MCF 10A (cell line): ENCODE measurements at places on chromosomes 1 and 21. TPM values are rescaled to one million over a fixed set of nuclear protein-coding genes. Genes with fewer than 3 reads are reported as not detected.

The GNAT2 gene
- total RNA-seq, result not detected in 2 replicates

GRCh38 chr1:59485949-59486348, 189.1 kb downstream of the FGGY start:
- DNase-seq, result peak; percentile 9
- peaks cover 30% of the 10 kb centered on the region for H3K4me1 ChIP-seq
- no peak overlapping the region for H3K4me3 ChIP-seq
- no peaks in the 10 kb centered on the region for H3K27me3 ChIP-seq

The LRRC7 gene
- not detected in 2 replicates for total RNA-seq

GRCh38 chr1:219179293-219179692, 5.6 kb downstream of the LYPLAL1 start:
- H3K27me3 ChIP-seq, result no peaks in the 10 kb centered on the region
- H3K4me1 ChIP-seq, result peaks cover 51% of the 10 kb centered on the region
- H3K36me3 ChIP-seq, result peaks cover 38% of the 10 kb centered on the region
- H3K4me3 ChIP-seq, result no peak overlapping the region
- H3K27ac ChIP-seq, result no peak overlapping the region

DNA sequence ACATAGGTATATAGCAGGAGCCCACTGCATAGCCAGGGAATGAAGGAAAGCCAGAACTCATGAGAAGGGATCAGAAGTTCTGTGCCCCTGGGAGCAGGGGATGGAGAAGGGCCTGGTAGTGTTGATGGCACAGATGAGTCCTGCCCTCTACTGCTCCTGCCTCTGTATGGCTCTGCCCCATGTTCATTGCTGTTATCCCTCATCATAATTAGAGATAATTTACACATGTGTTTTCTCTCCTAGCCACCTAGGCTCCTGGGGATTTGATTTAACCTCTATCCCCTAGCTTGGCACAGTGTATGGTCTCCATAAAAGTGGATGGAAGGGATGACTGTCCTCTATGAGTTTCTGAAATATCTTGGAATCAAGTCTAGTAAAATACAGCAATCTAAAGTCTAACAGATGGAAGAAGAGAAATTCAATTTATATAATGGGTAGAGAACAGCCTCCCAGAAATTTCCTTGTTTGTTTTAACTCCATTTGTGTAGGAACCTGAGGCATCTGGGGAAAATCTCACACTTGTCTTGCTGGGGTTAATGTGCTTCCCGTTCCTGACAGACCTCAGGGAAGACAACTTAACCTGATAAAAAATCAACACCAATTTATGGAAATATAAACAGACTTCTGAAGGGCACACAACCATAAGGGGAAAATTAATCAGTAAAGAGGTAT, 393.8 kb downstream of the HHAT start:
- peaks cover under 1% of the 10 kb centered on the region for H3K27me3 ChIP-seq
- H3K4me1 ChIP-seq, result no peaks in the 10 kb centered on the region
- DNase-seq, result no peak

DNA sequence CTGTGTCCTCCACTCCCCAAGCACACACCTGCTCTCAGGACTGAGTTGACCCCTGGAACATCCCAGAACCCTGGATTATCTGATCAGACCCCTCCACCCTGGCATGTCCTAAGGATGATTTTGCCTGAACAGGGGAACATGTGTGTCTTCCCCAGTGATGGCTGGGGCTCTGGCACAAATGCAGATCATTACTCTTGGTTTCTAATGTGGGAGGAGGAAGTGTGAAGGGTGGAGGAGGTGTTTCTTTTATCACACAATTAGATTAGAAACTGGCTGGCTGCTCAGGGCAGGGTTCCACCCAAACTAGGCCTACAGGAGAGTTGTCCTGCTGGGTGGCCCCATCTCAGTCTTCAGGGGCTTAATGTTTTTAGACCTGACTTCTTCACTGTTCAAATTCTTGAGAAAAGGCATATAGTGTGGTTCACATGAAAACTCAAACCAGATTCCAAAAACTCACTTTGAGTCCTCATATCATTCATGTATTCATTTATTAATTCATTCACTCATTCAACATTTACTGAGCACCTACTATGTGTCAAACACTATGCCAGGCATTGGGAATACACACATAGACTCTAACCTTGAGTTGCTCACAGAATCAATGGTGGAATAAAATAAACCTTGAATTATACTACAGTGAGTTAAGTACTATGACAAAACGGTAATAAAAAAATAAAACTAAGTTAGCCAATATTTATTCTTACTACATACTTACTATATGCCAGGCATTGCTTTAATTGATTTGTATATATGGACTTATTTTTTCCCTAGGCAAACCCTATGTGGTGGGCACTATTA, 221.8 kb upstream of the JUN start:
- no peaks in the 10 kb centered on the region for H3K36me3 ChIP-seq
- no peaks in the 10 kb centered on the region for H3K27me3 ChIP-seq
- DNase-seq, result no peak
- no peak overlapping the region for H3K4me3 ChIP-seq
- H3K27ac ChIP-seq, result no peak overlapping the region

- no peak overlapping the region for H3K4me3 ChIP-seq
- no peak overlapping the region for H3K27ac ChIP-seq
- no peaks in the 10 kb centered on the region for H3K36me3 ChIP-seq
- no peaks in the 10 kb centered on the region for H3K4me1 ChIP-seq
- DNase-seq, result no peak
Measured at GRCh38 chr1:32508761-32509160, 30.5 kb upstream of the ZBTB8A start.

- peaks cover 17% of the 10 kb centered on the region for H3K4me1 ChIP-seq
- no peaks in the 10 kb centered on the region for H3K36me3 ChIP-seq
- no peaks in the 10 kb centered on the region for H3K27me3 ChIP-seq
- H3K4me3 ChIP-seq, result no peak overlapping the region
Measured at GRCh38 chr1:51317798-51318197, 12.6 kb downstream of the TTC39A start.

GRCh38 chr1:58539553-58539952, 7.0 kb downstream of the OMA1 start:
- no peaks in the 10 kb centered on the region for H3K36me3 ChIP-seq
- no peak overlapping the region for H3K4me3 ChIP-seq
- H3K4me1 ChIP-seq, result no peaks in the 10 kb centered on the region
- DNase-seq, result no peak
- H3K27me3 ChIP-seq, result no peaks in the 10 kb centered on the region
- H3K27ac ChIP-seq, result no peak overlapping the region

DNA sequence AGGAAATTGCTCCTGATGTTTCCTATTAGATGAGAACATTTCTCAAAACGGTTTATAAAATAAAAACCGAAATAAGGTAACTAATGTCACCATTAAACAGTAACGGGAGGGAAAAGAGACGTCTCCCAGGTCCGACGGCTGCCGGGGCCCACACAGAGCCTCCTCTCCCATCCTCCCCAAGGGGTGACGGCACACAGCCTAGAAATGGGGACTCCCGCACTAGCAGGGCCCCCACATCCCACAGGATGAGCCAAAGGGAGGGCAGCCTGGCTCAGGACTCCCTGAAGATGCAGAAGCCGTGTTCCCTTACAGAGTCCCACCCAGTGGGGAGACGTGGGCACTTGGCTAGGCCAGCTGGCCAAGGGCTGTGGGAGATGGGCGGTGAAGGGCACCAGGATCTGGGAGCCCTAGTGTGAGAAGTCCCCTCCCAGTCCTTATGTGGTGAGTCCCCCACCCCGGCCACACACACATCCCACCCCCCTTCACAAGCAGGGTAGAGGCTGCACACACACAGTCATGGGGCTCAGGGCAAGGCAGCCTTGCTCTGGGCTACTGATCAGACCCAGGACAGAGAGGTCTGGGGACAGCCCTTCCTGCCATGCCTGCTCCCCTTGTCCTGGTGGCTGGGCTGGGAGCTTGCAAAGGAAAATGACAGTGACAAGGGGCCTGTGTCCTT, 3.3 kb downstream of the KRTAP10-3 start:
- H3K36me3 ChIP-seq, result no peaks in the 10 kb centered on the region
- no peak overlapping the region for H3K27ac ChIP-seq
- peaks cover 75% of the 10 kb centered on the region for H3K27me3 ChIP-seq
- no peak for DNase-seq

DNA sequence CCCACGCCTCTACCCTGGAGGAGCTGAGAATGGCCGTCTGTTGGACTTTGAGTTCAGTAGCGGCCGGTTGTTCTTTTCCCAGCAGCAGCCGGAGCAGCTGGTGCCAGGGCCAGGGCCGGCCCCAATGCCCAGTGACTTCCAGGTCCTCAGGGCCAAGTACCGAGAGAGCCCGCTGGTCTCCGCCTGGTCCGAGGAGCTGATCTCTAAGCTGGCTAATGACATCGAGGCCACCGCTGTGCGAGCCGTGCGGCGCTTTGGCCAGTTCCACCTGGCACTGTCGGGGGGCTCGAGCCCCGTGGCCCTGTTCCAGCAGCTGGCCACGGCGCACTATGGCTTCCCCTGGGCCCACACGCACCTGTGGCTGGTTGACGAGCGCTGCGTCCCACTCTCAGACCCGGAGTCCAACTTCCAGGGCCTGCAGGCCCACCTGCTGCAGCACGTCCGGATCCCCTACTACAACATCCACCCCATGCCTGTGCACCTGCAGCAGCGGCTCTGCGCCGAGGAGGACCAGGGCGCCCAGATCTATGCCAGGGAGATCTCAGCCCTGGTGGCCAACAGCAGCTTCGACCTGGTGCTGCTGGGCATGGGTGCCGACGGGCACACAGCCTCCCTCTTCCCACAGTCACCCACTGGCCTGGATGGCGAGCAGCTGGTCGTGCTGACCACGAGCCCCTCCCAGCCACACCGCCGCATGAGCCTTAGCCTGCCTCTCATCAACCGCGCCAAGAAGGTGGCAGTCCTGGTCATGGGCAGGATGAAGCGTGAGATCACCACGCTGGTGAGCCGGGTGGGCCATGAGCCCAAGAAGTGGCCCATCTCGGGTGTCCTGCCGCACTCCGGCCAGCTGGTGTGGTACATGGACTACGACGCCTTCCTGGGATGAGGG, 28.5 kb upstream of the SPSB1 start:
- no peak overlapping the region for H3K4me3 ChIP-seq
- no peak for DNase-seq
- no peak overlapping the region for H3K27ac ChIP-seq

The OR11L1 gene
- total RNA-seq, result not detected in 2 replicates

DNA sequence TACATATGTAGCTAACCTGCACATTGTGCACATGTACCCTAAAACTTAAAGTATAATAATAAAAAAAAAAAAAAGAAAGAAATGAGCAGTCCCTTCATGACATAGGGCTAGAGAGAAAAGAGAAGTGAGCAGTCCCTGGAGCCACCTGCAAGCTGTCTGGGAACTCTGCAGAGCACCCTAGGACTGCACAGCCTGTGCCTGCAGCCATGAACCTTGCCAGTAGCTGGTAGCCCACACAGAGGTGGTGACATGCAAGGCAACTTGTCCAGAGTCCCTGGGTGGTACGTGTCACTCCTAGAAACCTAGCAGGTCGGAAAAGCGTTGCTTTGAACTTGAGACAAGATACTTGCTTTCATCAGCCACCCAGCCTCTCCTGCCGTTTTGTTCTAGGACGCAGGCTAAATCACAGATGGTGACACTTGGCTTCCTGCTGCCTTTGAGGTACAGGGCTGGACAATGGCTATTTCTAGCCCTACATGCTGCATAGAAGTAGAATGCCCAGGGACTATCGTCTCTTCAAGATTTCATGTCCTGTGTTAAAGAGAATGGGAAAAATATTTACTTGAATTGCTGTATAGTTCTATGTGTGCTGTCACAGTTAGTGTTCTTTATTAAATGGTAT, 260.9 kb downstream of the LTN1 start:
- H3K27me3 ChIP-seq, result no peaks in the 10 kb centered on the region
- no peaks in the 10 kb centered on the region for H3K4me1 ChIP-seq
- no peak overlapping the region for H3K4me3 ChIP-seq
- DNase-seq, result no peak

GRCh38 chr1:96524100-96524499, 197.5 kb upstream of the PTBP2 start:
- H3K36me3 ChIP-seq, result no peaks in the 10 kb centered on the region
- H3K27me3 ChIP-seq, result no peaks in the 10 kb centered on the region
- no peak for DNase-seq
- H3K4me1 ChIP-seq, result peaks cover 11% of the 10 kb centered on the region
- H3K27ac ChIP-seq, result no peak overlapping the region

The TTC39A gene
- 0.35 and 1.2 TPM in 2 replicates for total RNA-seq

DNA sequence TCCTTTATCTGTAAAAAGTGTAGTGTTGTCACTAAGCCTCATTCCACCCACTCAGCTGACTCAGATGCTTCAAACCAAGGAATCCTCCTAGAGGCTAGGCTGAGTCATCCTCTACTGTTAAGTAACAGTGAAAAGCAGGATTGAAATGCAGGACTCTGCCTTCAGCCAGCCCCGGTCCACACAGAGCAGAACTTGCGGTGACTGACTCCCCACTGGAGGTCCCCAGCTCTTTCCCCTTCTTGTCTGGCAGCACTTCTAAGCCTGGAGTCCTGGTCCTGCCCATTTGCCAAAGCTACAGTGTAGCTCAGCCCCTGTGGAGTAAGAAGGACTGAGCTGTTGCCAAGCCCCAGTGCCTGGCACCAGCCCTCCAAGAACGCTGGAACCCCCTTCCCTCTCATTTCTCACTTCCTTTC, 1.7 kb downstream of the RAB7B start:
- peaks cover 37% of the 10 kb centered on the region for H3K4me1 ChIP-seq
- peak overlapping the region; percentile 69 for H3K4me3 ChIP-seq
- DNase-seq, result peak; percentile 99
- no peaks in the 10 kb centered on the region for H3K36me3 ChIP-seq

GRCh38 chr1:198699167-198700015, 60.6 kb downstream of the PTPRC start:
- no peaks in the 10 kb centered on the region for H3K36me3 ChIP-seq
- no peaks in the 10 kb centered on the region for H3K27me3 ChIP-seq
- peaks cover 10% of the 10 kb centered on the region for H3K4me1 ChIP-seq
- H3K4me3 ChIP-seq, result no peak overlapping the region

GRCh38 chr1:28110555-28110954, 22.1 kb upstream of the EYA3 start:
- H3K27me3 ChIP-seq, result no peaks in the 10 kb centered on the region
- no peak overlapping the region for H3K27ac ChIP-seq
- peaks cover 5% of the 10 kb centered on the region for H3K4me1 ChIP-seq
- H3K36me3 ChIP-seq, result no peaks in the 10 kb centered on the region
- DNase-seq, result no peak

The LCE1C gene
- total RNA-seq, result 1.4 and 1.9 TPM in 2 replicates

- no peak for DNase-seq
- H3K36me3 ChIP-seq, result peaks cover 42% of the 10 kb centered on the region
- no peak overlapping the region for H3K27ac ChIP-seq
- H3K4me1 ChIP-seq, result peaks cover 4% of the 10 kb centered on the region
- H3K27me3 ChIP-seq, result no peaks in the 10 kb centered on the region
Measured at GRCh38 chr1:25989440-25990234, 8.2 kb downstream of the PAFAH2 start.

GRCh38 chr1:88079036-88079435, 605.0 kb upstream of the PKN2 start:
- H3K27me3 ChIP-seq, result no peaks in the 10 kb centered on the region
- no peak overlapping the region for H3K4me3 ChIP-seq
- H3K4me1 ChIP-seq, result no peaks in the 10 kb centered on the region
- H3K27ac ChIP-seq, result no peak overlapping the region
- H3K36me3 ChIP-seq, result no peaks in the 10 kb centered on the region

- peaks cover 5% of the 10 kb centered on the region for H3K36me3 ChIP-seq
- no peak overlapping the region for H3K27ac ChIP-seq
- peaks cover 19% of the 10 kb centered on the region for H3K27me3 ChIP-seq
- no peak for DNase-seq
Measured at GRCh38 chr1:48725341-48726046, 51.2 kb downstream of the BEND5 start.
